Renal cortical epithelial cell (primary cell): ENCODE measurements at places on chromosomes 1 and 21. TPM values are rescaled to one million over a fixed set of nuclear protein-coding genes. Genes with fewer than 3 reads are reported as not detected.
A peak's percentile ranks its signal among the peaks of the same experiment; 100 is the strongest.

The HRNR gene
- under 0.01 TPM in 2 replicates for total RNA-seq

DNA sequence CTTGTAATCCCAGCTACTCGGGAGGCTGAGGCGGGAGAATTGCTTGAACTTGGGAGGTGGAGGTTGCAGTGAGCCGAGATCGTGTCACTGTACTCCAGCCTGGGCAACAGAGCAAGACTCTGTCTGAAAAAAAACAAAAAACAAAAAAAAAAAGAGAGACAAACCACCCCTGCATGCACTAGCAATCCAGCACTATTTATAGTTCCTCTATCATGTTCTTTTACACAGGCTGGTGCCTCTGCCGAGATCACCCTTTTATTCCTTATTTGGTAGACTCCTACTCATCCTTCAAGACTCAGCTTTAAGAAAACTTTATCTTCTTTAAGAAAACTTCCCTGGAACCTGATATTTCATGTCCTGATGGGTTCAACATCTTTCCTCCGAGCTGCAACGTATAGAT lies 10.8 kb downstream of the FMO5 start:
- DNase-seq, result no peak

GRCh38 chr1:152398812-152399698 lies 15.0 kb downstream of the CRNN start:
- DNase-seq, result peak; percentile 23

DNA sequence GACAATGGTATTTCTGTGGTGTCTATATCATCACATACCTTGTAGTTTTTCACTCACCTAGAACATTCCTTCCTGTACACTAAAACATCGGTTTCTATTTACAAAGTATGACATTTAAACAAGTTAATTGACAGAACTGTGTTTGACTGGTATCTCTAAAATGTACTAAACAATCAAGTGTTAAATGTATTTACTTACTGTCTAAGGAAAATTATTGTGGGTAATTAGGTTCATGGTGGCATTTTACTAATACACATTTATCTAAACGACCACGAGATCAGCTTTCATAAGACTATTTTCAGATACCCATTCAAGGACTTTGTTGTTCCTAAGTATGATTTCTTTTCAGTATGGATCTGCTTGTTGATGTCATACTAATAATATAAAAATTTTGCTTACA lies 115.2 kb downstream of the ADGRL2 start:
- DNase-seq, result no peak

DNA sequence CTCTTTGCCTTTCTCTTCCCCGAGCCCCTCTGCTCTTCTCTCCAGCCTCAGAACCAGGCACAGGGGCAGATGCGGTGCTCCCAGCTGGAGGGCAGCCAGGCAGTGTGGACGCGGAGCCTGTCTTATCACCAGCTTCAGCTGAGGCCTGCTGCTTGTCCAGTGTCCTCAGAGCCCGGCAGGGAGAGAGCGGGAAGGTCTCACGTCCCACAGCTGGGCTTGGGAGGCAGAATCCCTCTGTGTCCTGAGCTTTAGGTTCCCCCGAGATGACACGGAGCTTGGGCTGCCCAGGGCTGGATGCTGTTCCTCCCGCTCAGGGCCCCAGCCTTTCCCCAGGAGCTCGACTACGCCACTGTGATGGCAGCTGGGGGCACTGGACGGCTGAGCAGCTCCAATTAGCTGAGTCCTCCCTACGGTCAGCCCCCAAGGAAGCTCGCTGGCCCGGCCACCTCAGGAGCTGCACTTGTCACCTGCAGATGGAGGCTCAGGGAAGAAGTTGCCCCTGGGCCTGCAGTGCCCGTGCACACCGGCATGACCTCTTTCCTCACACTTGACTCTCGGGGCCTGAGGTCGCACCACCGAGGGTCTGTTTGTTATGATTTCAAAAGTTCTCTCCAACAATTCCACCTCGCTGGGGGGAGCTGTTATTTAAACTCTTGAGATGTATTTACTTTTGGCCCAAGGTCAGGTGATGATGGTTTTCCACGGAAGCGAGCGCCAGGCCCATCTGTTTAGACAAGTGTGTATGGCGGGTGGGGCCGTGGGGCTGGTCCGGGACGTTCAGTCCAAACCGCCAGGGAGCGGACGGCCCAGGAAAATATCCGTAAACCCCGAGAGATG lies 127.3 kb downstream of the SIK1 start:
- DNase-seq, result no peak

The LCE1D gene
- total RNA-seq, result not detected in 2 replicates

DNA sequence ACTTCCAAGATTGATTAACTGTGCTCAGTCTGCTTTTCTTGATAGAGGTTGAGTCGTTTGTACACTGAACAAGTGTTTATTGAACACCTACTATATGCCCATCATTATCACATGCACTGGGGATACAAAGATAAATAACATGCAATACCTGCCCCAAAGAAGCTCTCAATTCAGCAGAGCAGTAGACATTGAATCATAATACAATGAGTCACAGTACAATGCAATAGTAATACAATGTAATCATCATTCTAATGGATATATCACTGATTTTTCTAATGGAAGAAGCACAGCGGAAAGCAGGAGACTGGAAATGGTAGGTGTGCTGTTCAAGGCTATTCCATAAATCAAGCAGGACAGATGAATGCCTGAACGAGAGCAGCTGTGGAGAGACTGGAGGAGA lies 3.7 kb upstream of the SEC16B start:
- no peak for DNase-seq

DNA sequence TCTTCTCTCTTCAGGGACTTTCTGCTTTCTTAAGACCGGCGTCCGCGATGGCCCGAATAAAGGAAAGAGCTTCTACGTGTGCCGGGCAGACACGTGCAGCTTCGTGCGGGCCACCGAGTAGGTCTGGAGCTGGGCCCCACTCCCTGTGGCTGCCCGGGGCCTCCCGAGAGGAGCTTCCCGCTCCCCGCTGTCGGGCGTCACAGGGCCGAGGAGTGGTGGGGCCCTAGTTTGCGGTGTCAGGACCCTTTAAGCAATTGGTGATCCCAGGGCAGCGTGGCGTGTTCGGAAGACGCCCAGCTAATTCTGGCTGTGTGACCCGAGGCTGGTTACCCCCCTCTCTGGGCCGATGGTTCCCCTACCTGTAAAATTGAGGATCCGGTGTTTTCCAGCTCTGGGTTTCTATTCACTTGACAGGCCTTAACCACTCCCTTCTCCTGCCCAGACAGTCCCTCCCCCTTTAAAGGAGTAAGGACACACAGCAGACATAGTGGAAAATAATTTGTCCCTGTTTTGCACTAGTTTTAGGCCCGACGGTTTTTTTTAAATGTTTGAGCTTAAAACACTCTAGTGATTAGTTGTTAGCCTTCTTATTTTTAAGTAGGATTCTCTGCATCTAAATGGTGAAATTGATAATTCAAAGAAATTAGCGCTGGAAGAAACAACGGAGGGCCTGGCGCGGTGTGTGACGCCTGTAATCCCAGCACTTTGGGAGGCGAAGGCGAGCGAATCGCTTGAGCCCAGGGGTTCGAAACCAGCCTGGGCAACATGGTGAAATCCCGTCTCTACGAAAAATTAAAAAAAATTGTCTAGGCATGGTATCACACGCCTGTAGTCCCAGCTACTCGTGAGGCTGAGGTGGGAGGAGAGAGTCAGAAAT lies 553 bp downstream of the TTF2 start:
- DNase-seq, result peak; percentile 73

DNA sequence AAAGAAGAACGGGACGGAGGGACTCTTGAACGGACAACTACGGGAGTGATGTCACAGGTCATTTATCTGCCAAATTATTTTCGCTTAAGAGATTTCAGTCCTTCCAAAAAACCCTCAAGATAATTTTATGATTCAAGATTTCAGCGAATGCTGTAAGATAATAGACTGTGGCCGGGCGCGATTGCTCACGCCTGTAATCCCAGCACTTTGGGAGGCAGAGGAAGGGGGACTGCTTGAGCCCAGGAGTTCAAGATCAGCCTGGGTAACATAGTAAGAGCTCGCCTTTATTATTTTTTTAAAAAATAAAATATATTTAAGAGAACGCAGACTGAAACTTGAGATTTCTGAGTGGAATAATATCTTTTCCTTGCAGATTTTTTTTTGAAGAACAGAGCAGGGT lies 609 bp downstream of the RWDD2B start:
- no peak for DNase-seq

DNA sequence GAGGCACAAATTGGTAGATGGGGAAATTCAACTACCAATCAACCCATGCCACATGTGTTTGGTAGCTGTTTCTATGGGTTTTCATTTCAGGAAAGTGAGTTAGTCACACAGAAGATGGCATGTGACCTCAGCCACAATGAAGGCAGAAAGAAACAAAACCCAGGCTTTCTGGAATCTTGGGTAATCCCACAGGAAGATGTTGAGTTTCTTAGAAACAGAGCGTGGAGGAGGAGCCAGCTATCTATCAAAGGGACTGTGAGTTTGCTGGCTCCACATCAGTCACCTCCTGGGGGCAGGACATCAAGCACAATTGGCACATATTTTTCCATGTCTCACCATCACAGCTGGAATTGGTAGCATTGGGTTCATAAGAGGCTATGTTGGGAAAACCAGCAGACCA lies 188.9 kb upstream of the PLXNA2 start:
- peak; percentile 80 for DNase-seq

DNA sequence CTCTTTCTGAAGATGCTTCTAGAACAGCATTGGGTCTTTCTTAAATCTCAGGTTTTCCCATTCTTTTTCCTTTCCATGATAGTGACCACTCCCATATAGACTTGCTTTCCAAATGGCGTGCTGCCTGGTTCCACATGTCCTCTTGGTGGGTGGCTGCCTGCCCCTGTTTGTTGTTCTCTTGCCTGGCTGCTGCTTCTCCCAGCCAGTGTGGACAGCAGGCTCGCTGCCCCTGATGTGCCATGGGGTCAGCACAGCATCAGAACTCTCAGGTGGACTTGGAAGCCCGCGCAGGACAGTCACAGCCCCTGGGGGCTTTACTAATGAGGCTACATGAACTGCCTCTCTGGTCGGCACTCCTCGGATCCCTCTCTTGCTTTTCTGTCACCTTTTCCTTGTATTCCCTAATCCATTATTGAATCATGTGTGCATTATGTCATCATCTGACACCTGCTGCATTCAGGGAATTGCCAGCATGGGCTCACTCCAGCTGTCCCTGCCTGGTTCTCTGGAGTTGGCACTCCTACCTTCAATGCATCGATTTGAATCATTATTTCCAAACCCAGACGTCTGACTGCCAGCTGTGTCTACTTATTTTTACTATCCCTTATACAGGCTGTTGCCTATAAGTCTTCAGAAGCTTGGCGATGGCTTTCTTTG lies 100.5 kb upstream of the COA6 start:
- DNase-seq, result no peak

- no peak for DNase-seq
These were observed 21.3 kb upstream of the MAB21L3 start for GRCh38 chr1:116089870-116090269.

GRCh38 chr1:213829780-213830179 lies 158.0 kb upstream of the PROX1 start:
- no peak for DNase-seq

GRCh38 chr1:53411541-53412152 lies 47.6 kb upstream of the DMRTB1 start:
- DNase-seq, result peak; percentile 42

DNA sequence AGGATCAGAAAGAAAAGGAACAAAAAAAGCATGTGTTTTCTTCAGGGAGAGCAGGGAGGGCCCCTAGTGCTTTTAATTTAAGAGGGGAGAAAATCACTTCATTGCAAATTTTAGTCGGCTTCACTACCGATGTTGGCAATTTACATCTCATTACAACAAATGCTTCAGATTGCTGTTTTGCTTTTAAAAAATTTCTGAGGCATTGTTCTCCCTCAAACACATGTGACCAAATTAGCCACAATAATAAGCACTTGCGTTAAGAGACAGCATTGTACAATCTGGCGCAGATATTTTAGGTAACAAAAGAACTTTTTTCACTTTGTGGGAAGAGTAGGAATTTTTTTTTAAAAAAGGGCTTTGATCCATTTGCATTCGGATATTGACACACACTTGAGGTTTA lies 29.8 kb downstream of the BEND5 start:
- no peak for DNase-seq

The KDF1 gene
- total RNA-seq, result 2.0 and 7.1 TPM in 2 replicates

- peak; percentile 80 for DNase-seq
These were observed 115.1 kb downstream of the PROX1 start for GRCh38 chr1:214102907-214103306.

- DNase-seq, result no peak
These were observed 192.4 kb downstream of the TGFBR3 start for GRCh38 chr1:91693557-91693956.

The HDGF gene
- 249 and 383 TPM in 2 replicates for total RNA-seq

The C1orf53 gene
- total RNA-seq, result 3.6 and 6.2 TPM in 2 replicates

DNA sequence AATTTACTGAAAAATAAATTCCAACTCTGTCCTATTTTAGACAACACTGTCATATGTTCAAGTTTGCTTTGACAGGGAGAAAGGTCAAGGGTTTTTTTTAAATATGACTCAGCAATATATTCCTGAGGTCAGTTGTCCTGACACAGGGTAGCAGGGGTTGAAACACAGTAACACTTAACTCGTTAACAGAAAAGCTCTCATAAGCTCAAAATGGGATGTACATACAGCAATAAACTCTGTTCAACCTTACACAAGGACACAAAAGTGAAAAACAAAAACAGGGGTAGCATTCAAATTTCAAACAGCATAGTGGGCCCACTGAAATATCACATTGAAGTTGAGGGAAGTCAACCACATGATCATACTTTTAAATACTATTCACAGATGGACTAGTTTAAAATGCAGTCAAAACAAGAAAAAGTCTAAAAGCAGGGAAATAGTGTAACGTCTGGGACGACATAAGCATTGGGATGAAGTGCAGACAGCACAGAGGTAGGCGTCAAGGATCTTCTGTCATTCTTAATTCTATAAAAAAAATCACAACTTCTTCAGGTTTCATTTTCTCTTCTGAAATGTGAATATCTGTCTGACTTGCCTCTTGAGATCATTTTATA lies 89.9 kb downstream of the SLC44A5 start:
- DNase-seq, result no peak

The TFF2 gene
- not detected in 2 replicates for total RNA-seq

DNA sequence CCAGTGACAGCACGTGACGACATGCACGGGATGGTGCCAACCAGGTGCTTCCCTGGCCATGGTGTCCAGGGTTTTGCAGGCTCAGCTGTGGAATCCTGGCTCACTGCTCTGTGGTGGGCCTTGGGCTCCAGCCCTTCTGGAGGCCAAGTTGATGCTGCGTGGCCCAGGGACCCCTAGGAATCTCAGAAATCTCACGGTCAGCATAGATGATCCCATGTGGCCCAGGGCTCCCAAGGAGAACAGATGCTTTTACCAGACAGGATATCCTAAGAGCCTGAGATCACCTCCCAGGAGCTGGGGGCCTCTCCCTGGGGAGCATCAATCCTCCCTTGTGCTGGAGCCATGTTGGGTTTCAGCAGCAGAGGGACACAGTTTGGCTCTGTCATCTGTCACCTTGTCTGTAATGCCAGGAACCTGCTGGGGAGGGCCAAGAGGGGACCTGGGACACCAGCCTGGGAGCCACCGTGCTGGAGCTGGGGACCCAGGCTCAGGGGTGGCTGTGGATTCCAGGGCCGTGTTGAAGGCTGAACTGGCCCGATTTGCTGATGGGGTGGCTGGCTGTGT lies 63.9 kb downstream of the TRIM11 start:
- DNase-seq, result no peak

The TENT5C gene
- total RNA-seq, result 0.17 and 2.1 TPM in 2 replicates

- no peak for DNase-seq
These were observed 113.1 kb downstream of the ATP5PO start for GRCh38 chr21:33802481-33802880.

GRCh38 chr1:17878837-17879236 lies 123.7 kb downstream of the ACTL8 start:
- peak; percentile 74 for DNase-seq

The BNIPL gene
- 0.40 TPM in 1 of 2 replicates, not detected in the other for total RNA-seq
